Hippocampal formation (tissue), 2 donors: ENCODE measurements at places on chromosomes 1 and 21.

- no peak for DNase-seq
Observed at GRCh38 chr1:6391951-6392808, 1.4 kb downstream of the ACOT7 start.

DNA sequence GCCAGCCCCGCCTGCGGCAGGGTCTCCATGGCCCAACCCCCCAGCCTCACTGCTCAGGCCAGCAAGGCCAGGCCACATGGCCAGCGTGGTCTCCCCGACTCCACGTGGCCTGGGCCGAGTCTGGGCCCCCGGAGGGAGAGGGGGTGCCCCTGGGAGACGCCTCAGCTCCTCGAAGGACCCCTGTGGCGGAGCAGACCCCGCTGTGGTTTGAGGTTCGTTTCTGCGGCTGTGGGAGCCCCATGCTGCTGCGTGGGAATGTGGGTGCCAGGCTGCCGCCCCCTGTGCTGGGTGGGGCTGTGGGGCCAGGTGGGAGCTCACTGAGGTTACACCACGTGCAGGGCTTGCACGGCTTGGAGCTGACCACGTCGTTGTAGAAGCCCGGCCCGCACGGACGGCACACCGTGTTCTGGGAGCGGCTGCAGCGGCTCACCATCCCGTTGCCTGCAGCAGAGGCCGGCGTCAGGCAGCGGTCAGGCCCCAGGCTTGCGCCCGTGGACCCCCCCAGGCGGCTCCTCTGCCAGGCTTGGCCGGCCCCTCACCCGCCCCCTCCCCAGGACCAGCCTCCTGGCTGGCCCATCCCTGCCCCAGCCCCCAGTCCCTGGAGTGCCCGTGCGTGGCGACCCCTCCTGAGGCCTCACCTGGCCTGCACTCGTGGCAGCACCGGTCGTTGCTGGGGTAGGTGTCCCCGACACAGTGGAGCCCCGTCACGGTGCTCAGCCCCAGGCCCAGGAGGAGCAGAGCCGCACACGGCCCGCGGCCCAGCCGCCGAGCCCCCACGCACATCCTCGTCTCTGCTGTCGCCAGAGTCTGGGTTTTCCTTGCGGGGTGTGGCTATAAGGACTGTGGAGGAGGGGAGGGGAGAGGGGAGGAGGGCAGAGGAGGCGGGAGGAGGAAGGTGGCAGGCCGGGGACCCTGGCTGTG, at the start of gene TNFRSF4:
TSS of gene TNFRSF4 (minus strand) at position 809 of the 921 bp plus-strand sequence. CDS start at position 783, 26 bp downstream.
- no peak for DNase-seq

GRCh38 chr1:27687906-27688305, 15.9 kb upstream of the IFI6 start:
- no peak for DNase-seq

DNA sequence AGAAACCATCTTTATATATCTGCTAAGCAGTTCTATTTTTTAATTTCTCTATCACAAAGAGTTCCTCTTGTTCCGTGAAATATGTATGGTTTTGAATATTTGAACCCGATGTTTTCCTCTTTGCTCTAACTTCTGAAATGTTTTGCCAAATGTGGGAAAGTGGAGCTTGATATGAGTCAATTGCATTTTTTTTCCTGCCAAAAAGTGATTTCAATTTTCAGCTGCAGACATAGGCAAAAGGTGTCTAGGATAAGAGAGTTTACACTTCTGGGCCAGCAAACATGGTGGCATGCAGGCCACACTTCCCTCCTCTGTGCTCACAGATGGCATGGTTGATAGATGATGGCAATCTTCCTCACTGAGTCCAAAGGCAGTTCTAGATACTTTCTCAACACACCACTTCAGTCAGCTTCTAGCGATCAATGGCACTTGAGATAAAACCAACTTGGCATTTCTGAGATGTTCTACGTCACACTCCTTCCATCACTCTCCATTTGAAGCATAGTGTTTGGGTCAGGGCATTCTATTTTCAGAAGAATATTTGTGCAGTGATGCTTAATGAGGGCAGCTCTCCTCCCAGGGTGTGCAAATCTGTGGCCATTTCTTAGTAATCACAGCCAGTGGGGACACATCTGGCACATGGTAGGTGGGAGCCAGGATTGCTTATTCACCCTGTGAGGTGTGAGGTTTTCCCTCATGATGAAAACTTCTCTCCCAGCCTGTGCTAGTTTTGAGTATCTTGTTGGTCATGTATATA, 54.4 kb upstream of the SCAF4 start:
- DNase-seq, result no peak

DNA sequence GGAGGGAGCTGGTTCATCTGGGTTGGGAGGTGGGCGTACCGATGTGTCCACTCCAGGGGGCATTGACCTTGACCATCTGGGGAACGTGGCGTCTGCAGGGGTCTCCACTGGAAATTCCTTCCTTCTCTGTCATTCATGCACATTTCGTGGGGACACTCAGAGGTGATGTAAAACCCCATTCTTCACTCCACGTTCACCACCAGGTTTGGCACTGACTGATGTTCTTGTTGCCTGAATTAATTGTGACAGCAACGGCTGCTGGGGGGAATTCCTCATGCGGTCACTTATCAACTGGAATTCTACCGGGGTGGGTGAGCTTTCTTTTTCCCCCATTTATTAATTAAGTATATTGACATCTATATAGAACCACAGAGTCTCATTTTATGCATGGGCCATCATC, 18.1 kb upstream of the POFUT2 start:
- no peak for DNase-seq

DNA sequence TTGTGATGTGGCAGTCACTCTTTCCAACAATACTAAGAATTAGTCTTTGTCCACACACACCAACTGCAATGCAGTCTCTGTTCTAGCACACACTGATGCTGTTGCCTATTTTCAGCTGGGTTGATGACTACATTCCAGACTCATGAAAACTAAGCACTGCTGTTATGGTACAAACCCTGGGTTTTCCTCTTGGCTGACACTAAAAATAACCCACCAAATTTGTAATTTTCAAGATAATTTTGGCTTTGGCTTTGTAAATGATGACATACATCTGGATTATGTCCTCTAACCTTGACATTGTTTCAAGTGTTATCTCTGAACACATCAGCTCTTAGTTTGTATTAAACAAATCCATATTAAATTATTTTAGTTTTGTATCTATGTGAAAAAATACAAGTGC, 444.8 kb downstream of the PTPRC start:
- DNase-seq, result peak; percentile 17

DNA sequence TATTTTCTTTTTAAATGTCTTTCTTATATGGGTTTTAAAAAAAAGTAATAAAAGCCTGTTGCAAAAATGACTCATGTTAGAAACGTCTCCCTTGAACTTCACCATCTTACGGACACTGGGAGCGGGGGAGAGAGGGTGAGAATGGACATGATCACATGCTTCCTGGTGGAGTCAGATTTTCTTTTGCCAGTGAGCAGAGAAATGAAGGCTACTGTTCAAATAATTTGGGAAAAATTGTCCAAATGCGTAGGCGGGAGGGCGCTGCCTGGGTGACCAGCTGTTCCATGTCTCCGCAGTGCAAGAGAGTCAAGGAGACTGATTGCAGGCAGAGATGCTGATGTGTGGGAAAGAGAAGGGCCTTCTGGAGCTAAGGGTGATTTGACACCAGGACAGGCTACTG, 23.1 kb downstream of the EIF2D start:
- no peak for DNase-seq

GRCh38 chr1:114116086-114116485, 37.6 kb downstream of the SYT6 start:
- no peak for DNase-seq

- DNase-seq, result no peak
Observed at GRCh38 chr1:65948609-65949229, 156.0 kb downstream of the PDE4B start.

DNA sequence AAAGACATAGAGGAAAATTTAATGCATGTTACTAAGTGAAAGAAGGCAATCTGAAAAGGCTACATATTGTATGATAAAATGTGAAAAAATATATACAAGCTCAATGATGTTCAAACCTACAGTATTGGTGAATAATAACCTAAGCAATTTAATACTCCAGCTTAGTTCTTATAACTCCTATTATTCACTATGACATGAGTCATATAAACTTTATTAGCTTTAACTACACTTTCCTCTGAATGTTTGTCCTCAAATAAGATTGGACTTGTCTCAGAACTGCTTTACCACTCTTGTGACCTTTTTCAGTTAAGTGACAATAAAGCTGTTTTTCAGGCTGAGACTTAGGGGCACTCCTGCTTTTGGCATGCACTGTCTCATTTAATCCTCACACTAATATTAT, 50.9 kb downstream of the CNST start:
- no peak for DNase-seq

- no peak for DNase-seq
Observed at GRCh38 chr21:40215941-40216340, 348.7 kb downstream of the PCP4 start.

DNA sequence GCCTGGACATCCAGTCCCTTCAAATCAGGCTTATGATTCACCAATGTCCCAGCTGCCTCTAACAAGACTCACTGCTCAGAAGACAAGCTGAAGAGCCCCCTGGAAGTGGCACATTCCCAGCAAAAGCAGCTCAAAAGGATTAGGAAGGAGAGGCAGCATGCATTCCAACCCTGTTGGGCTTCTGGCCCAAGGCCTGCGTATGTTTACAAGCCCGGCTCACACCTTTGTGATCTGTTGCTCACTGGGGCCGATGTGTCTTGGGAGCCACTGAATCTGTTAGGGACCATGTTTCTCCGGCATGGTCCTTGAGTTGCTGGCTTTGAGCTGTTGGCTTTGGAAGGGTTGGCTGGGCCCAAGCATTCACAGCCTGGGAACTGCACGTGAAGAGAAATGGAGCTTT, 81.2 kb upstream of the C1orf174 start:
- DNase-seq, result no peak

GRCh38 chr1:21449906-21450305, 10.0 kb downstream of the NBPF3 start:
- no peak for DNase-seq
